ENCODE measurements at places on chromosomes 1 and 21.

DNA sequence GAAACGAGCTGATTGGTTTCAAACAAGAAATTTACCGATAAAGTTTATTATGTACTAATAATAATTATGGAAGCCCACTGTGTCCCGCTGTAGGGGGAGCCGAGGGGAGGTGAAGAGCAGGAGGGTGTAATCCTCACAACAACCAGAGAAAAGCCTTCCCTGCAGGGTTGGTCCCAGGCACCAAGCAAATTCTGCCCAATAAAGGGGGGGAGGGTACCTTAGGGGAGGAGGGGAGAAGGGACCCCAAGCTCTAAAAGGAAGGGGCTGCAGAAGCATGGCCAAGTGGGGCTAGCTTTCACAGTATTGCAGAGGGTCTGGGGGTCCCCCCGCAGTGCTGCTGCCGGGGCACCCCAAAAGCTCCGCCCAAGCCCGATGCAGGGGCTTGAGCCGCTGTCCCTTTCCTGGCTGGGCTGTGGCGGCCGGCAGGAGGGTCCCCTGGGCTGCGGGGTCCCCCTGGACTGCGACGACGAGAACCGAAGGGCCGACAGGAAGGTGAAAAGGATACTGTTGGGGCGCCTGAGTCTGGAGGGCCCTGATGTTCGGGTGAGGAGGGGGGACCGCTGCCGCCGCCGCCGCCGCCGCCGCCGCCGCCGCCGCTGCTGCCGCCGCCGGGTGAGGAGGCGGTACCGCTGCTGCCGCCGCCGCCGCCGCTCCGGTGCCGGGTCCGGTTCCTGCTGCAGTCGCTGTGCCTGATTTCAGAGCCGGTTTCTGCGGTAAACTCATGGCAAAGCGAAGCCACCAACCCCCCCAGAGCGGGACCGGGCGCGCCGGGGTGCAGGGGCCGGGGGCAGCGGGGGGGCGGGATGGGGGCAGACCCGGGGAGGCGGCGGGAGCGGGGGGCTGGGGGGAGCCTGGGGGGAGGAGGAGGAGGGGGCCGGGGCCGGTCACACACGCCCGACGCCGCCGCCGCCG is 771 bp downstream of the EIF4G3 start:
- no peak for DNase-seq

GRCh38 chr1:100717218-100717617 is 2.3 kb upstream of the VCAM1 start:
- DNase-seq, result no peak

DNA sequence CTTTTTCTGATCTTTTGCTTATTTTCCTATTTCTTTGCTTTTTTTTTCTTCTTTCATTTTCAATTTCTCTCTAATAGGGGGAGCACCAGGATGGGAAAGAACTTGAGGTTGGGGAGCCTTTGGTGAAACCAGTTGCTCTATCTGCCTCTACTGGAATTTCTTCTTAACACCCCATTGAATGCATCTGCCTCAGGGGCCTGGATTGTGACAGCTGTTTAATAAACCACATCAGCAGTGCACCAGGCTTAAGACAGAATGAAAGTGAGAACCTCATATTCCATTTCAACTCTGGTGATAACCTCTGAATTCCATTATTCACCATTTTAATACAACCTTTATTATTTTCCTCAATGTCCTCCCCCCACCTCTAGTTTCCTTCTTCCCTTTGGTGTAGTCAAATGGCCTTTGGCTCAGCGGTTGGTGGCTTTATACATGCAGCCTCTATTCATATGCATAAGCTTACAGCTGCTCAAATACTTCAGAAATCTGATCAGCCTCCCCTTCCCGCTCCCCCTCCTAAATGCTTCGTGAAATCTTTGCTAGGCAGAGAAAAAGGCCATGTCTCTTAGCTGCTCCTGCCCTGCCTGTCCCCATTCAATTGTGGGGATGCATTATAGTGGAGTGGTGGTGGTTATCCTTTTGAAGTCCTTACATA is 537.3 kb upstream of the PLXNA2 start:
- no peak for DNase-seq

- DNase-seq, result no peak
Measured at GRCh38 chr1:59352065-59352464, 55.2 kb downstream of the FGGY start.
